HCT116 (cell line): ENCODE measurements at places on chromosomes 11 and 22. TPM values are rescaled to one million over a fixed set of nuclear protein-coding genes. Genes with fewer than 3 reads are reported as not detected.

DNA sequence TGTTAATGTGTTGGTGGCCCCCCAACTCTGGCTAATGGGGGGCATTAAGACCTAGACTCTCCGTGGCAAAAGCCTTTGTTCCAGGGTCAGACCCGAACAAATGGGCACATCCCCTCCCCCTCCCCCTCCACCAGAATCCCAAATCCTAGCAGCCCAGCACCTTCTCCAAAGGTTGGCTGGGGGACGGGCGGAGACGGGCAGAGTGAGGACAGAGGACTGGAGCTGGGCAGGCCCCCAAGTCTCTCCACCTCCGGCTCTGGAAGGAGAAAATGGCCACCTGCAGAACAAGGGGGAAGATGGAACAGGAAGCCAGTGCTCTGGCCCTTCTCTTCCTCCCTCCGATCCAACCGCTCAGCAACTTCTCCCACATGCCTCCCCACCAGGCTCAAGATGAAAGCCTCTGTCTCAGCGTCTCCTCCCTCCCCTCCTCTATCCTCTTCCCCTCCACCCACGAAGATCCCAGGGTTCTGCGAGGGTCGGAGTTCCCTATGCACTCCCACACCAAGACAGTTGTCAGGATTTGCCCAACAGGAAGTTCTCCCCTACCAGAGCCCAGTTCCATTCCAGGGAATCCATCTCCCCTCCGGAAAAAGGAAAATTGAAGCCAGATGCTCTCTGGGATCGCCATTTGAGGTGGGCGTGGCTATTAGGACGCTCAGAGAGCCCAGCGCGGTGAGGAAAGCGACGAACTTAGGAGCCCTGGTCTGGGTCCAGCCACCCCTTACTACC is 20.1 kb downstream of the ADA2 start:
- DNase-seq: no peak

DNA sequence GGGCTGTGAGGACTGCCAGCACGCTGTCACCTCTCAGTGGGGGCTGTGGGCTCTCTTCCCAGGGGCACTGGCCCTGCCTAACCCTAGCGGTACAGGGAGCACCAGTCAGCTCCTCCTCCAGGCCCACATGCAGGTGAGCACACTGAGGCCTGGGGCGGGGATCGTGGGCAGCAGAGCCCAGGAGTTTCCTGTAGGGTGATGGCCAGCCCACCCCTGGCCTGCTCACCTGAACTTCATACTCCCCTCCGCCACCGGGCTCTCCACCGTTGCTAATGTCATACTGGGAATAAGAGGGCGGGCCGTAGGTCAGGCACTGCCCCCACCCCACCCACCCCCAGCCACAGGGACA is 10.0 kb upstream of the TREH start:
- no peak for DNase-seq

The P2RY6 gene
- total RNA-seq: 0.15 TPM

The ARHGAP32 gene
- total RNA-seq: 27.8 TPM

The PLEKHB1 gene
- total RNA-seq: 22.9 TPM

The RFPL3 gene
- total RNA-seq: not detected

The FCHSD2 gene
- total RNA-seq: 15.0 TPM
